Epithelial cell of alveolus of lung (primary cell): ENCODE measurements at places on chromosomes 7 and 10. TPM values are rescaled to one million over a fixed set of nuclear protein-coding genes. Genes with fewer than 3 reads are reported as not detected.

CNPY1 gene
- not detected in 2 replicates for total RNA-seq

LIPJ gene
- not detected in 2 replicates for total RNA-seq

FAM131B gene
- 3.1 and 3.9 TPM in 2 replicates for total RNA-seq

CYP2C18 gene
- not detected in 2 replicates for total RNA-seq

ZNF25 gene
- 8.4 and 9.3 TPM in 2 replicates for total RNA-seq

DGKB gene
- total RNA-seq: 0.13 TPM in 1 of 2 replicates, not detected in the other

RALA gene
- 26.0 and 27.3 TPM in 2 replicates for total RNA-seq

SFXN3 gene
- total RNA-seq: 16.4 and 54.9 TPM in 2 replicates

ELOVL3 gene
- 1.3 TPM in 1 of 2 replicates, not detected in the other for total RNA-seq

AKR1D1 gene
- total RNA-seq: not detected in 2 replicates

TCERG1L gene
- 0.13 TPM in 1 of 2 replicates, not detected in the other for total RNA-seq

IFIT1 gene
- 26.9 and 30.0 TPM in 2 replicates for total RNA-seq

SERPINE1 gene
- total RNA-seq: 85.0 and 3,652 TPM in 2 replicates

LRRC18 gene
- not detected in 2 replicates for total RNA-seq

PPP1R17 gene
- not detected in 2 replicates for total RNA-seq

AS3MT gene
- total RNA-seq: 0.78 and 1.8 TPM in 2 replicates

FIS1 gene
- total RNA-seq: 196 and 258 TPM in 2 replicates

SYT15 gene
- 0.13 and 0.24 TPM in 2 replicates for total RNA-seq

ACTA2 gene
- total RNA-seq: 129 and 218 TPM in 2 replicates

AGAP6 gene
- 1.6 and 3.7 TPM in 2 replicates for total RNA-seq

ADRB1 gene
- 0.13 TPM in 1 of 2 replicates, not detected in the other for total RNA-seq

ADARB2 gene
- total RNA-seq: 0.13 and 0.40 TPM in 2 replicates

DLX5 gene
- 0.13 TPM in 1 of 2 replicates, not detected in the other for total RNA-seq

SLC13A4 gene
- total RNA-seq: not detected in 2 replicates

CALML3 gene
- total RNA-seq: not detected in 2 replicates

MOGAT3 gene
- total RNA-seq: not detected in 2 replicates

RPA3 gene
- total RNA-seq: 19.0 and 29.7 TPM in 2 replicates

SORCS3 gene
- not detected in 2 replicates for total RNA-seq

ALOX5 gene
- total RNA-seq: under 0.01 and 0.08 TPM in 2 replicates

PRF1 gene
- not detected in 2 replicates for total RNA-seq

FZD8 gene
- total RNA-seq: 1.8 and 10.7 TPM in 2 replicates
